NCI-H1092 treated with DMSO at 0.1 percent for 48 hours (cell line): ENCODE measurements at places on chromosomes 12 and 14.

- DNase-seq = no peak
Measured at GRCh38 chr12:81354327-81354932, 276.6 kb downstream of the ACSS3 start.

DNA sequence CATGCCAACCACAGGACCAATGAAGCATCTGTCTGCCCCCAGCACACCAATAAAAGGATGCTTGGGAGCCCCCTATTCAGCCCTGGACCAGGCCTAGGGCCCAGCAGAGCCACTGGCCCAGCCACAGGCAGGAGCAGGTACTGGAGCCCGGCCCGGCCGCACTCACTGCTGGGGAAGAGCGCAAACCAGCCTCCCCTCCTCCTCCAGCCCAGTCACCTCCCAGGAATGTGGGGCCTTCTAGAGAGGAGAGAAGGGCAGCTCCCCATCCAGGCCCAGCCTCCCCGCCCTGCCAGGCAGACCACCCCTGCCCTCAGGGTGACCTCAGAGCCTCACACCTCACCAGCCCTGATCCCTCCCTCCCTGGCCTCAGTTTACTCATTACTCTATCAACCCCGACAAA, 56.2 kb downstream of the CCNK start:
- DNase-seq = no peak

- DNase-seq = peak; percentile 68
Measured at GRCh38 chr14:35883677-35884293, 57.6 kb downstream of the BRMS1L start.

DNA sequence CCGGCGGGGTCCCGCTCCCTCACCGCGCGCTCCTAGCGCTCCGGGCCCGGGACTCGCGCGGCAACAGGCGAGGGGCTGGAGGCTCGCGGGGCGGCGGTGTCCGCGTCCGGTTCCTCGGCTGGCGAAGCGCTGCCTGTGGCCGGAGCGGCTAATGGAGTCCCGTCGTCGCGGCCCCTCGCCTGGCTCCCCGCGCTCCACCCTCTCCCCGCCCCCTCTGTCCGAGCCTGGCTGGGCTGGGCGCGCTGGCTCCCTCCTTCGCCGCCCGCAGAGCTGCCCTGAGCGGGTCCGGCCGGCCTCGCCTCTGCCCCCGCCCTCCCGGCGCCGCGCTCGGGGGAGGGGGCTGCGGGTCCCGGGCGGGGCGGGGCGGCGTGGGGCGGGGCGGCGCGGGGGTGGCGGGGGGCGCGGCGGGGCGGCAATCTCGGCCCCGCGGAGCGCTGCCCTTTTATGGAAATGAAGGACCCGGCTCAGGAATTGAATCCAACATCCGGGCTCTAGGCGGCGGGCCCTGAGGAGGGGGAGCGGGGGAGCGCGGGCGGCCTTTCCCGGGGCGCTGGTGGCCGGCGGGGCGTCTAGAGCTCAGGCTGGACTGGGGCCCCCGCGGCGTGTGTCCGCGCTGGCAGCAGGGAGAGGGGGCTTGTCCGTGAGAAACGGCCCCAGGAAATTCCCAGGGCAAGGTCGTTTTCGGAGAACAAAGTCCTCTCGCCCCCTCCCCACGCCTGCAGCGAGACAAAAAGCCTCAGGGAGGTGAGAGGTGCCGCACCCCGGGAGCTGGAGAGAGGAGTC, at the start of gene FERMT2:
TSS of gene FERMT2 (minus strand) at position 153 of the 783 bp plus-strand sequence. CDS start 482 bp downstream, outside the sequence.
- DNase-seq = peak; percentile 88

GRCh38 chr12:104933778-104934177, 24.3 kb downstream of the SLC41A2 start:
- no peak for DNase-seq

- DNase-seq = no peak
Measured at GRCh38 chr12:104793285-104793684, 164.8 kb downstream of the SLC41A2 start.
